Stimulated activated CD4-positive, alpha-beta T cell treated with anti-CD3 and anti-CD28 coated beads, Interleukin-15, amount 100 ng/mL, for 1 hour (primary cell): ENCODE measurements at places on chromosomes 1 and 21.

- DNase-seq: no peak
Measured at GRCh38 chr1:3477241-3477995, 23.0 kb downstream of the ARHGEF16 start.

DNA sequence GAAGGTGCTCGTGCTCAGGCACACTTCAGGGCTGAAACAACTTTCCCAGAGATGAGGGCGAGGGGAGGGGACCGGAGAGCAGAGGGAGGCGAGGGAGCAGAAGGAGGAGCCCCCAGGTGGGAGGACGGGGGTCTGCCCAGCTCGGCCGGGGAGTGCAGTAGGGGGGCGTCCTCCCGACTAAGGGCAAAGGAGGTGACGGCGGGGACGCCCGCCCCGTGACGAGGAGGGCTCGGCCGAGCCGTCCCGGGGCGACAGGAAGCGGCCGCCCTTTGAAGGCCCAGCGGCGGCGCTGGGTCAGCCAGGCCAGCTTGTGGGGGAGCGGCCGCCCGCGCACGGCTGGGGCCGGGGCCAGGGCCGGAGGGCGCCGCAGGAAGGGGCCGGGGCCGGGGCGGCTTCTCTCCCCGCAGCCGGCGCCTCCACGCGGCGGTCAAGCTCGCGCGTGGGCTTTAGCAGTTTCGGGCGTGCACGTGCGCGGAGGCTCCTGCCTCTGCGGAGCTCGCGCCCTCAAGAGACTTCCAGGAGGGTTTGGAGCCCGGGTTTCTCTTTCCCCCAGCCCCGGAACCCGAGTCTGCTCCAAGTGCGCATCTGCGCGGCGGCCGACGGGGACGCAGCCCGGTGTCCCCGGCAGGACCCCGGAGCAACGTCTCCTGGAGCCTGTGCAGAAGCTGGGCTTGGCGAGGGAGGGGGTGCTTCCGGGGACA lies 100.8 kb upstream of the SLC45A1 start:
- no peak for DNase-seq

- no peak for DNase-seq
Measured at GRCh38 chr1:244207935-244208244, 156.8 kb downstream of the ZBTB18 start.

- no peak for DNase-seq
Measured at GRCh38 chr1:216183454-216183853, 239.8 kb downstream of the USH2A start.

- DNase-seq: no peak
Measured at GRCh38 chr1:244084763-244085162, 33.7 kb downstream of the ZBTB18 start.

GRCh38 chr1:46396441-46397398 lies 2.6 kb downstream of the FAAH start:
- no peak for DNase-seq

DNA sequence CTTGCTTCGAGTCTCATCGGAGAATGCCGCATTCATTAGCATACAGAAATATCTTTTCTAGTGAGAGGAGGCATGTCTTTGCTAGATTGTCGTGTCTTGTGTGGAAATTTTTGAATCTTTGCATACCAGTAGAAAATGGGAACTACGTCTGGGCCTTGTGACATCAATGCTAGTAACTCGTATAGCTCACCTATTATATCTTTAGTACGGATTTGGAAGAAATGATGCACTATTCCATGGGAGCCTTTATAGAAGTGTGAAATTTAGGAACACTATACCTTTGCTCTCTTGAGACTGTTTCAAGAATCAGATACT lies 835 bp downstream of the UHMK1 start:
- no peak for DNase-seq

DNA sequence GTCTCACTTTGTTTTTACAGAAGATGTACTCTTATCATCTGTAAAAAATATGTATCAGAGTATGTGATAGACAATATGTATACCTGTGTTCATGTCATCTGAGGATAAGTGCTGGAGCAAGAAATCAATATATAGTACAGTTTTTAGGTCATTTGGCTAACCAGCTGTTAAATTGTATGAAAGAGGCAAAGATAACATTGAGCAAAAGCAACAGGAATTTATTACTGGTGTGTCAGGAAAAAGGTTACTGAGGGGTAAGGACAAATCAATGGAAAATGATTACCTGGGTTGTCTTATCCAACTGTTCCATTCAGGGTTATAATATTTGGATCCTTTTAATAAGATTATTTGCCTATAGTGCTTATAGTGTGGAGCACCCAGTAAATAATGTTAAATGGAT lies 4.9 kb downstream of the HIPK1 start:
- DNase-seq: no peak

- no peak for DNase-seq
Measured at GRCh38 chr1:150622303-150622975, 7.0 kb downstream of the ENSA start.

- DNase-seq: no peak
Measured at GRCh38 chr1:201892211-201892610, 3.5 kb downstream of the SHISA4 start.

- no peak for DNase-seq
Measured at GRCh38 chr21:22516230-22516629, 1518.0 kb downstream of the NCAM2 start.

DNA sequence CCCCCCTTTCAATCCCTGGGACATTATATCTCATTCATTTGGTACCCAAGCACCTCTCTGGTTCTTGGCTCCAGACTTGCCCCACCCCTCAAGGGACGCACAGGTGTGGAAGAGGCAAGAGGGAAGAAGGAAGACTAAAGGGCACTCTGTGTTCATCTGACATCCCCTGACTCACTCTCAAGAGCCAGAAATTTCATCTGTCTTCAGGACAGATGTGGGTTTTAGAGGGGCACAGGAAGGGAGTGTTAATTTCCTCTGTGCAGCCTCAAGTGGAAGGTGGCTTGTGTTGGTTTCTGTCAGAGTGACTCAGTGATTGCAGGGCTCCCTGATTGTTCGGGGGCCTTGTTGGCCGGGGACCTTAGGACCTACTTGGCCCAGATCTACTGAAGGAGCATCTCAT lies 2.4 kb downstream of the C2CD4D start:
- DNase-seq: no peak

DNA sequence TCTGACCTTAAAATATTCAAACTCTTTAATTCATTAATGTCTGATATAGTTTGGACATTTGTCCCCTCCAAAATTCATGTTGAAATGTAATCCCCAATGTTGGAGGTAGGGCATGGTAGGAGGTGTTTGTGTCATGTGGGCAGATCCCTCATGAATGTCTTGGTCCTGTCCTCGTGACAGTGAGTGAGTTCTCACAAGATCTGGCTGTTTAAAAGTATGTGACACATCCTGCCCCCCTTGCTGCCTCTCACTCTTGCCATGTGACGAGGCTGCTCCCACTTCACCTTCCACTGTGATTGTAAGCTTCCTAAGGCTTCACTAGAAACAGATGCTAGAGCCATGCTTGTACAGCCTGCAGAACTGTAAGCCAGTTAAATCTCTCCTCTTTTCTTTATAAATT lies 21.3 kb upstream of the FBXO28 start:
- DNase-seq: no peak

DNA sequence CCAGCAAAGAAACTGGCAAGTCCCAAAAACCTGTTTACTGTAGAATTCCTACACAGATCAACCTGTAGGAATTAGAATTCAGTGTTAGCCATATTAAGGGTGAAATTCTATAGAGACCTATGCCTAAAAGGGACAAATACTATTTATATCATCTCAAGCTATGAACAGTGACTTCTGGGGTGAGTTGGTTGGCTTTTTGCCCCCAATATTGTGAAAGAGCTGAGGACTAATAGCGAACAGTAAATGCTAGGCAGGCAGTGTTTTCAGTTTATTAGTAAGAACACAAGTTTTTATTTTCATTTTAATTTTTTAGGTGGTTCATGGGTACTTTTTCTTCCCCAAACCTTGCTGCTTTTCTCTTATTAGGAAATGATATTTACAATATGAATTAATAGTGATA lies 15.3 kb downstream of the SLC16A4 start:
- no peak for DNase-seq

- DNase-seq: no peak
Measured at GRCh38 chr1:17665950-17666720, 89.0 kb upstream of the ACTL8 start.

GRCh38 chr21:45103971-45104520 lies 29.7 kb downstream of the ADARB1 start:
- no peak for DNase-seq
